Liver (tissue), 10 donors: ENCODE measurements at places on chromosomes 2 and 18. TPM values are rescaled to one million over a fixed set of nuclear protein-coding genes. Genes with fewer than 3 reads are reported as not detected.

GRCh38 chr18:35389095-35389618 is 12.0 kb upstream of the ZNF396 start:
- no peak for DNase-seq

DNA sequence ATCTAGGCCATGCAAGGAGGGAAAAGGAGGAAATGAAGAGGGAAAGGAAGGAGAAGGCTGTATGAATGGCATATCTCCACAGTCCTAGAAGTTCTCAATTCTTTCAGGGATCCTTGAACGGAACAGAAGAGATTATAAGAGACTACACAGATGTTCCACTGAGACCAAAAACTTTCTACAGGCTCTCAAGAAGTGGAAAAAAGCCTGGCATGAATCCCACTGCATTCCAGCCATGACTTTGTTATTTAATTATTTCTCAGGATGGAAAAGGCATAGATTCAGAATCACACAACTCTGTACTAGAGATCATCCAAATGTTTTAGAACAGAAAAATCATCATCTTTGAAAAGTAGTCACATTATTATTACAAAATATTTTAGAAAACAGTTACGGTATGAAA is 131.7 kb upstream of the CDH20 start:
- DNase-seq, result no peak

GRCh38 chr2:220891405-220891804 is 680.7 kb downstream of the EPHA4 start:
- no peak for DNase-seq

GRCh38 chr2:109385506-109385905 is 228.3 kb downstream of the SEPTIN10 start:
- DNase-seq, result no peak

- DNase-seq, result peak; percentile 85
Observed at GRCh38 chr2:218995972-218996711, 2.9 kb upstream of the CRYBA2 start.

- DNase-seq, result no peak
Observed at GRCh38 chr18:78074400-78075020, 824.9 kb downstream of the GALR1 start.

DNA sequence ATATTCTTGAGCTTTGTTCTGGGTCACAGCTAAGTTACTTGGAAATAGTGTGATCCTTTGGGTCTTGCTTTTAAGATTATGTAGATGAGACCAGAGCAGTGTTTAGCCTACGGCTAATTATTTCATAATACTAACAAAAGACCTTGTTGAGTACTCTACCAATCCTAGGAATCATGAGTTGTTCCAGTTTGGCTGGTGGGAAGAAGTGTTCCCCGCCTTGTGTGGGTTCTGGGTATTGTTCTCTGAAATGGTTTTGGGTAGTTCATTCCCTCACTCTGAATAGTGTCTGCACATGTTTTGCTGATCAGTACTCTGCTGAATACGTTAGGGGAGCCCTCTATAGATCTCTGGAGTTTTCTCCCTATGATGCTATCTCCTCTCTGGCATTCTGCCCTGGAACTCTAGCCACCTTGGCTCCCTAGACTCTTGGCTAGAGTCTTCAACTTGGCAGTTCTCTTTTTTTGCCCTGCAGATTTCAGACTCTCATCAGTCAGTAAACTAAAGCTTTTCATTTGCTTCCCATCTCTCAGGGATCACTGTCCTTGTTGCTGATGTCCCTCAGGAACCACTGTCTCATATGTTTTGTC is 48.4 kb downstream of the NEMP2 start:
- DNase-seq, result no peak

- DNase-seq, result no peak
Observed at GRCh38 chr2:222272446-222273015, 26.3 kb downstream of the PAX3 start.

- no peak for DNase-seq
Observed at GRCh38 chr2:236171680-236172254, 3.6 kb upstream of the GBX2 start.

LYPD6 gene
- polyA plus RNA-seq, result 0.21 TPM

LYG2 gene
- 0.31 TPM for polyA plus RNA-seq

RAB17 gene
- polyA plus RNA-seq, result 69.6 TPM

ATOH8 gene
- polyA plus RNA-seq, result 20.4 TPM

HOXD11 gene
- not detected for polyA plus RNA-seq
